Vagina (tissue), 2 donors: ENCODE measurements at places on chromosomes 6 and 20.

- no peak for DNase-seq
Observed at GRCh38 chr6:7341989-7342742, 29.2 kb upstream of the SSR1 start.

- no peak for DNase-seq
Observed at GRCh38 chr6:88670369-88670768, 293.0 kb downstream of the RNGTT start.

DNA sequence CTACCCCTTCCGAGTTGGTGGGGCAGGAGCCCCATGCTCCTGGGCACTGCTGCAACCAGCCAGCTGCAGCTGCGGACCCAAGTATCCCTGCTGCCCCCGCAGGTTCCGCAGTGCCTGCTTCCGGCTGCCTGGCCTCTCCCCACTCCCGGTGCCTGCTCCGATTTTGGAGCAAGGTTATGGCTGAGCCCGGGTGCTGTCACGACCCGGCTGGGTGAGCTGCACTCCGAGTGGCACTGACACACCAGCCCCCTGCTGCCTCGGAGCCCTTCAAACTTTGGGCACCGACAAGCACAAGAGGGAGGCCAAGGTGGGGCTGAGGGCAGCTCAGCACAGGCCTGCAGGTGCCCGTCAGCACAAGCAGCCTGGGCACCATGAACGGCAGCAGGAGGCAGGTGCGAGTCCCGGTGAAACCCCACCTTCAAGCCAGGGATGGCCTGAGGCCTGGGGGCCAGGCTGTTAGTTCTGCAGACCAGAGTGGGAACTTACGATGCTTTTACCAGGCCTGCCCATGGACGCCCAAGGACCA is 25.9 kb upstream of the HACE1 start:
- no peak for DNase-seq

GRCh38 chr20:12130781-12131180 is 213.1 kb downstream of the BTBD3 start:
- DNase-seq, result no peak

DNA sequence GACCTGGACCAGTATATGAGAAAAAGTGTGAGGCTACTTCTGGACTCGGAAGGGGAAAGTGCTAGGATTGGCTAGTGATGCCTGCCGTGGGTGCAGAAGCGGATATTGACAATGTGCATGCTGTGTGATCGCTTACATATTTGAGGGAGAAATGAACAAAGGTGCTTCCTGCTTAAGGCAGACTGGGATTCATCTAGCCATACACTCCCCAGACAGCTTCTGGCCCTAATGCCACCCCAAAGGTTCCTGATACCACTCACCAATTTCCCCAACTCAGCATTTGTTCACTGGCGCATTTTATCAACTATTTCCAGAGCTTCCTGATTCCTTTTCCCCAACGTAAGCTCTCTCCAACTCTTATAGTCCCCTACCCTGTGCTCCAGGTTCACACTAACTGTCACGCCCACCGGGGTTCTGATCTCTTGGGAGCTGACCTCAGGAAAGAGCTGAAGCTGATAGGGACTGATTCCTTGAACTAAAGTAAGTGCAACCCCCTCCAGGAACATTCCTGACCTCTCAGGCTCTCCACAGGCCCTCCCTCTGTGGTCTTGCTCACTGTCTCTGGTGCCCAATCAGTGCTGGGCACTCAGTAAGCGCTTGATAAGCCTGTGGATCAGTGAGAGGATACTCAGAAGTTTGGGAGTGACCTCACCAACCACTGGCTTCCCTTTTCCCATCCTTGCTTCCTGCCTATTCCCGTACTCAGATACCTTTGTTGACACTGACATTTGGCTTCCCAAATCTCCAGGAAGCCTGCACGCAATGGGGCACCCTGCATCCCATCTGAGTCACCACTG is 73.3 kb downstream of the MRPL14 start:
- no peak for DNase-seq

- no peak for DNase-seq
Observed at GRCh38 chr6:26286168-26286877, 78.7 kb upstream of the BTN3A2 start.

DNA sequence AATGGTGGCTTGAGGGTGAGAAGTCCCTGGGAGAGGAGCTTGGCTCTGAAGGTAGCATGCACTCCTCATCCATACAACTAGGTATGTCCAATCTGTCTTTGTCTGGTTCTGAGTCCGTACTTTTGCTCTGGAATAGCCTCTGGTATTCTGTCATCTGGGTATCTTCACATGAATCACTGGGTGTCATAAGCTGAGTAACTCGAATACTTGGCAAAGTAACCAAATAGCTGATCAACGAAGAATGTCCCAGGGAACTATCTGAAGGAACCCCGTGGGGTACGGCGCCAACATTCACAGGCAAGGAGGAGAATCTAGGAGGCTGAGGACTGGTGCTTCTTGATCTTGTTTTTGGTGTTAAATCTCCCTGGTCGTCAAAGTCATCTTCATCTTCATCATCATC is 184.8 kb downstream of the HIVEP2 start:
- no peak for DNase-seq

DNA sequence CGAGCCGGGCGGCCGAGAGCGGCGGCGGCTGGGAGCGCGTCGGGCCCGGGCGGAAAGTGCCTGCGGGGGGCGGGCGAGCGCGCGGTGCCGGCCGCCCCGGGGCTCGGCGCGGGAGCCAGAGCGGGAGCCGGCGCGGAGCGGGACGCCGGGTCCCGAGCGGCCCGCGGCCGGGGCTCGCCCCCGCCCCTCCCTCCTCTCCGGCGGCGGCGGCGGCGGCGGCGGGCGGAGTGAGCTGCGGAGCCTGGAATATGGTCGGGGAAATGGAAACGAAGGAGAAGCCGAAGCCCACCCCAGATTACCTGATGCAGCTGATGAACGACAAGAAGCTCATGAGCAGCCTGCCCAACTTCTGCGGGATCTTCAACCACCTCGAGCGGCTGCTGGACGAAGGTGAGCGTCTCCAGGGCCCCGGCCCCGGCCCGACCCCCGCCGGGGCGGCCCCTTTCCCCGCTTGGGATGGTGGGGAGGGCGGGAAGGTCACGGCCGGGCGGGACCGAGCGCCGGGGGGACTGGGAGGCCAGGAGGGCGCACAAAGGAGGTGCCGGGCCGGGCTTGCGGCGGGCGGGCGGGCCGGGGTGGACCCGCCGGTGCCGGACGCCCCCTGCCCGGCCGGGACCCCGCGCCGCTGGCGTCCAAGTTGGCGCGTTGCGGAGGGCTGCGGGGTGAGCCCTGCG is 565 bp downstream of the QKI start:
- no peak for DNase-seq

GRCh38 chr6:17640477-17640917 is 40.4 kb downstream of the FAM8A1 start:
- DNase-seq, result no peak

DNA sequence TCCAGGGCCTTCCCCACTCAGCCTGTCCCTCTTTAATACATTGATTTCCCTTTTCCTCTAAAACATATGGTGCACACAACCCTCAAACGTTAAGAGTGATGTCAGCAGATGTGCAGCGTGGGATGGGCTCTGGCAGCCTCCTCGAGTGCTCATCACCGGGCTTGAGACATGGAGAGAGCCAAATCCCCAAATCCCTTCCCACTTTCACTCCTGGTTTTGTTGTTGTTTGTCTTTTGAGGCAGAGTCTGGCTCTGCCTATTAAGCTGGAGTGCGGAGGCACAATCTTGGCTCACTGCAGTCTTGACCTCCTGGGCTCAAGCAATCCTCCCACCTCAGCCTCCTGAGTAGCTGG is 5.8 kb upstream of the PLTP start:
- no peak for DNase-seq

- DNase-seq, result no peak
Observed at GRCh38 chr20:54415967-54416366, 59.4 kb upstream of the DOK5 start.

DNA sequence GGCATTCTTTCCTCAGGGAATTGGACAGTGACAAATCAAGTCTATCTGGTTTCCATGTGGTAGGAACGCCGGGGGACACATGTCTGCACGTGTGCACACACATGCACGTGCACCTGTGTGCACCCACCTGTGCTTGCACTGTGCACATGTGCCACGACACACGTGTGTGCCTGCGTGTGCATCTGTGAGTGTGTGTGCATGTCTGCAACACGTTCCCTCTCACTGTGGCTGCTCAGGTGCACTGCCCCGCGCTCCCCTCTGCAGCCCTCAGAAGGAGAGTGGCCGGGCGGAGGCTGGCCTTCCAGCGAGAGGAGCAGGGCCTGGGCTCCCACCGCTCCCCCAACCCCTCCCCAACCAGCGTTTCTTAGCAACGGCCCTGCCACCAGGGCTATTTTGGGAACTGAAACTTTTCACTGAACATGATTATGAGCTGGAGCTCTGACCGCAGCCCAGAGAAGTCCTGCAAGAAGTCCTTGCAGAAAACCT is 147.8 kb downstream of the PHACTR3 start:
- DNase-seq, result no peak

GRCh38 chr20:46970937-46971630 is 76.4 kb downstream of the EYA2 start:
- DNase-seq, result no peak

DNA sequence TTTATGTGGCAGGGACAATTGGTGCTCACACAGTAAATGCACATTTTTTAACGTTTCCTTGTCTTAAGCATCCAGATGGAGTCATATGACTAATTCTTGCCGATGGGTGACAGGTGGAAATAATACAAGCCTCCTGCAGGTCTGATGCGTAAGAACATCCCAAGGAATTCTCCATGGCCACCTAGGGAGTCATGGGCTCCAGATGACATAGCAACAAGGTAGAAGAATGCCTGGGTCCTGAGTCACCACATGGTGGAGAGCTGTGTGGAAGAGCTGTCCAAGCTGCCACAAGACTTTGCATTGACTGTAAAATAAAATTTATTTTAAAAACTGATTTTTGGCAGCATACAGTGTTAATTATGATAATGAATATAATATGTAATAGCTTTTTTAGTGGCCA is 77.0 kb upstream of the MAP3K7 start:
- DNase-seq, result no peak

- DNase-seq, result no peak
Observed at GRCh38 chr6:105184921-105185320, 5.1 kb upstream of the POPDC3 start.

GRCh38 chr6:15433511-15433861 is 187.6 kb downstream of the JARID2 start:
- DNase-seq, result no peak

- no peak for DNase-seq
Observed at GRCh38 chr6:150420926-150421325, 52.1 kb downstream of the IYD start.

DNA sequence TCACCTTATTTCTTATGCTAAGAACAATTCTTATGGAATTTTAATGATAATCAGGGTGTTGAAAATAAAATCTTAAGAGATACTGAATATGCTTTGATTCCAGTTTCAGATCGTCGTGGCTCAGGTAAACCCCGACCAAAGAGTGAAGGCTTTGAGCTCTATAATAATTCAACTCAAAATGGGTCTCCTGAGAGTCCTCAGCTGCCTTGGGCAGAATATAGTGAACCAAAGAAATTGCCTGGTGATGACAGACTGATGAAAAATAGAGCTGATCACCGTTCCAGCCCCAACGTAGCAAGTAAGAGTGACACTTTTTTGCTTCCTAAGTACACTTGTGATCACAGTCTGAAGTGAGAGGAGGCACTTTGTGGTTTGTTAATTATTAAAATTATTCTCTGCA is 50.9 kb upstream of the KIF25 start:
- no peak for DNase-seq

- DNase-seq, result no peak
Observed at GRCh38 chr6:67265996-67266921, 1368.8 kb upstream of the ADGRB3 start.

DNA sequence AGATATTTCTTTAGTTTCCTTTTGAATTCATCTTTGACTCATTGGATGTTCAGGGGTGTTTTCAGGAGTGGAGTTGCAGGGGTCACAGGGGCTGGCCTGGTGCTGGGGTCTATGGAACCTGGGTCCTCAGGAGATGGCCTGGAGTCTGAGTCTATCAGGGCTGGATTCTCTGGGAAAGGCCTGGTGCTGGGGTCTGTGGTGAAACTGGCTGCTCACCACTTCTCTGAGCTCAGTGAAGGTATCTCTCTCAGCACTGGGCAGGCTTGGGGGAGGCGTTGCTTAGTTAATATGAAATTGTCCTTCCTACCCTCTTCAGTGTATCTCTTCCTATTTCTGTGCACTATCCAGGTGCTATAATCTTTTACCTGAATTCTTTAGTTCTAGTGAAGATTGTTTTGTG is 83.1 kb upstream of the SLC24A3 start:
- no peak for DNase-seq

GRCh38 chr20:21862956-21863355 is 157.5 kb downstream of the PAX1 start:
- no peak for DNase-seq

- no peak for DNase-seq
Observed at GRCh38 chr6:24922170-24922569, 13.6 kb downstream of the RIPOR2 start.

GRCh38 chr6:89542866-89543265 is 95.7 kb downstream of the LYRM2 start:
- DNase-seq, result no peak

DNA sequence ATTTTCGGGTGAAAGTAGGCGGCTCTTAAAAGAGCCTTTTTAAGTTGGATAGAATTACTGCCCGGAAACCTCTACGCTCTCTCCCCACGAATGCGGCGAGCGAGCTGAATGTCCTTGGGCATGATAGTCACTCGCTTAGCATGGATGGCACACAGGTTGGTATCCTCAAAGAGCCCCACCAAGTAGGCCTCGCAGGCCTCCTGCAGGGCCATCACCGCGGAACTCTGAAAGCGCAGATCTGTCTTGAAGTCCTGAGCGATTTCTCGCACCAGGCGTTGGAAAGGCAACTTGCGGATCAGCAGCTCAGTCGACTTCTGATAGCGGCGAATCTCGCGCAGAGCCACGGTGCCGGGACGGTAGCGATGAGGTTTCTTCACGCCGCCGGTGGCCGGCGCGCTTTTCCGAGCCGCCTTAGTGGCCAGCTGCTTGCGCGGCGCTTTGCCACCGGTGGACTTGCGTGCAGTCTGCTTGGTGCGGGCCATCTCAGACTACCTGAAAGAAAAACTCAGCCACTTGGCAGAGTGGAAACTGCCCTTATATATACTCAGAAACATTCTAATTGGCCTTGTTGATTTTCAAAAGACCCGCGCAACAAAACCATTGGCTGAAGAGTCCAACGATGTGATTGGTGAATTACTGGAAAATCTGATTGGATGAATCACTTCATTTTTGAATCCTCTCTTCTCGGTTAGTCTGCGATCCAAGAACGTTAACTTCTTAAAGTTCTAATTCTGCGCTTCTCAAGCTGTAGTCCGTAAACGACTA is 93.9 kb upstream of the BTN3A2 start:
- no peak for DNase-seq

DNA sequence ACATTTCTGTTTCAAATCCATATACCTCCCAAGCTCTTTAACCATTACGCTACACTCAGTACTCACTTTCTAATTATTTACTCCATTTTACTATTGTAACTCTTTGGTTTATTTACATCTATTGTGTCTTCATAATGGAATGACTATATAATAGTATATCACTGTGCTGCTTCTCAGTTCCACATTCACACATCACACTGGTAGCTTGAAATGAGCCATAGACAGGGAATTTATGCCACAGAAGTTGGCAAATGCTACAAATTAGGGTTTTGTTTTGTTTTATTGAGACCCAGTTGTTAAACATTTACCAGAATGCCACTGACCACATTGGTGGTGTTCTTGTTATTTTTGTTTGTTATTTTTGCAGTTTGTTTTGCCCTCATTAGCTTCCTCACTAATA is 213.9 kb downstream of the KCNQ5 start:
- DNase-seq, result no peak

GRCh38 chr6:16969699-16970655 is 131.9 kb upstream of the STMND1 start:
- no peak for DNase-seq
